ENCODE measurements at places on chromosomes 2 and 18.

DNA sequence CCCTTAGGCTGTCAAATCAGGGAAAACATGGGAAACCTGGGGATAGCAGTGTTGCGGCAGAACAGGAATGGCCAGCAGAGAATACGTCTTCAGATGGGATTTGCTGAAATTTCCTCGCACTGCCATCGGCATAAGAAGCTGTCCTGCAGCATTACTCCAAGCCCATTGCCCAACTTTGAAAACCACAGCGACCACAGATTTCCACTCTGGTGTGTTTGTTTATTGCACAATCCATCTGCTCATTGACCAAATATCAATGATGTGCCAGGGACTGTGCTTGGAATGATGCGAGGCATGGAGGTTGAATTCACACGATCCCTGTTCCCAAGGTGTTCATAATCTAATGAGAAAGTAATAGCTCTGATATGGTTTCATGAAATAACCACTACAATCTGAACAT is 383.3 kb upstream of the MYT1L start:
- peak; percentile 24 for DNase-seq

DNA sequence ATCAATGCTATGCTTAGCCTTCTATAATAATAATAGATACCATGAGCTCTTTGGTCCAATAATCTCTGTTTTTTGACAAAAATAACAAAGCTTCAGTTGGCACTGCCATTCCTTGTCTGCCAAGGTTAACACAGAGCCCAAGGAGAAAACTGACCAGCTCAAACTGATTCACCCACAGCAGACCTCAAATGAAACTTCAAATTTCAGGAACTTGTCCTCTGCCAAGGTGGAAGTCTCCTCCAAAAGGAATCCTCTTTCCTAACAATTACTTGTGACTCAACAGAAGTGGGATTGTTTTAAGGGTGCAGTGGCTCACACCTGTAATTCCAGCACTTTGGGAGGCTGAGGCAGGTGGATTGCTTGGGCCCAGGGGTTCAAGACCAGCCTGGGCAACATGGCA is 12.1 kb downstream of the AAK1 start:
- DNase-seq: no peak

- peak; percentile 65 for DNase-seq
Observed at GRCh38 chr2:6863792-6864191, 1.9 kb downstream of the CMPK2 start.

DNA sequence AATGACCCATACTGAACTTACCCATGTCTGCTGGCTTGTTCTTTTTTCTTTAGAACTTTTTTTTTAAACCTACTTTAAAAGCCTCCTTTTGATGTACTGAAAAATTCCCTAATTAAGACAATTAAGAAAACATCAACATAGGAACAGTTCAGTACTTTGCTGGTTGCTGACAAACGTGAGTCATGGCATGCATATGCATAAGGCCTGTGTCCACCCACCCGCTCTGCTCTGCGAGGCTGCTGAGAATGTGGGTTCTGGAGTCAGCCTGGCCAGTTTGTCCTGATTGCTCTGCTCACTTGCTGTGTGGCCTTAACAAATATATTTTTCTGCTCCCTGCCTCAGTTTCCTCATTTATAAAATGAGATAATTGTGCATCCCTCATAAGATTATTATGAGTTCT is 27.3 kb downstream of the LAMA3 start:
- DNase-seq: peak; percentile 21

DNA sequence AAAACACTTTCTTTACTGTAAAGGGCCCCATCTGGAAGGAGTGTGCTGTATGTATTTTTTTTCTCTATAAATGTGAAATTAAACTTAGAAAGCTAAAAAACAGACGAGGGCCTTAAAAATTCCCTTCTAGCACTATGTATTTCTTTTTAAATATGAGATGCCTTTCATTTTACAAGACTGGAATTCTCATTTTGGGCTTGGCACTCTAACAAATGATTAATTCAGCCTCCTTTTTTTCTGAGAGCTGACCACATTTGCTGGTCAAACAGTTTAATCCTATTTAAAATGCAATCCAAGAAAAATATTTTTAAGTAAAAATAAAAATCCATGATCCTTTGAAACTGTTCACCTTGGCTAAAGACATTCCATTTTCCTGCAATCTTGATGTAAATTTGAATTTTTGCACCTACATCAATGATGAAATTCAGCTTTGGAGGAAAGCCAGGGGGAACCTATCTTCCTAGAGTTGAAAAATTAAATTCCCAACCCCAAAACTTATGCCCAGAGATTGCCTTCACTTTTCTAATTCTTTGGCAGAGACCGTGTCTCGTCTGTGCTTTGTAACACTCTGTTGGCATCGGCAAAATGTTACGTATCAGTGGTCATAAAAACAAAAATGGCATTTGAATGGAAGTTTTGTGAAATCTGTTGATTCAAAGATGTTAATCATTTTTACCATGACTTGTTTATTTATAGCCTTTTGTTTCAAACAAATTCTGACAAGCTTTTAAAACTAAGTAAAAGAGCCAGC is 284.5 kb downstream of the ZNF521 start:
- no peak for DNase-seq

GRCh38 chr2:120204022-120204405 is 19.2 kb downstream of the TMEM185B start:
- no peak for DNase-seq

DNA sequence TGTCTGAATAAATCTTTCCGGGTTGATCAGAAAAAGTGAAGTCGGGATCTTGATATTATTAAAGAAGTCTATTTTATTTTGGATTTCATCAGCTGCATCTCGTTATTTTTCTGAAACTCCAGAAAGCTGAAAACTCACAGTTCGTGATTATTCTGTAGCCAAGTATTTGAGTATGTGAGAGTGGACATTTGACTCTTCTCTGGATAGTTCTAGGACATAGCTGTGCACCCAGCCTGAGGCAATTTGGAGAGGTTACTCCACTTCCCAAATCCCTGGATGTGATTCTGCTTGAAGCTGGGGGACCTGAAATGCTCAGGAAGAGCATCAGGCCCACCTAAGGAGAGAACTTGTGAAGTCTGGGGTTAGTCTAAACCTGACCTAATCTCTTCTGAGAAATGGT is 117.6 kb upstream of the PID1 start:
- no peak for DNase-seq

DNA sequence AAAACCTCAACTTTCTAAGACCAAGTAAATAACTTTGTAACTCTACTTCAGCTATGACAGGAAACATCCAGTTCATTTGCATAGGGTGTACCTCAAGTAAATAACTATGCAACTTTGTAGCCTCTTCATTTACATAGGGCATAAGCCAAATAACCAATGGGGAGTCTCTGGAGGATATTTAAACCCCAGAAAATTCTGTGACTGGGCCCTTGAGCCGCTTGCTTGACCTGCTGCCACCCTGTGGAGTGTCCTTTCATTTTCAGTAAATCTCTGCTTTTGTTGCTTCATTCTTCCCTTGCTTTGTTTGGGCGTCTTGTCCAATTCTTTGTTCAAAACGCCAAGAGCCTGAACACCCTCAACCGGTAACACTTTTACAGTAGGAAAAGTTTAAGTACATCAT is 1112.7 kb upstream of the NRXN1 start:
- no peak for DNase-seq

DNA sequence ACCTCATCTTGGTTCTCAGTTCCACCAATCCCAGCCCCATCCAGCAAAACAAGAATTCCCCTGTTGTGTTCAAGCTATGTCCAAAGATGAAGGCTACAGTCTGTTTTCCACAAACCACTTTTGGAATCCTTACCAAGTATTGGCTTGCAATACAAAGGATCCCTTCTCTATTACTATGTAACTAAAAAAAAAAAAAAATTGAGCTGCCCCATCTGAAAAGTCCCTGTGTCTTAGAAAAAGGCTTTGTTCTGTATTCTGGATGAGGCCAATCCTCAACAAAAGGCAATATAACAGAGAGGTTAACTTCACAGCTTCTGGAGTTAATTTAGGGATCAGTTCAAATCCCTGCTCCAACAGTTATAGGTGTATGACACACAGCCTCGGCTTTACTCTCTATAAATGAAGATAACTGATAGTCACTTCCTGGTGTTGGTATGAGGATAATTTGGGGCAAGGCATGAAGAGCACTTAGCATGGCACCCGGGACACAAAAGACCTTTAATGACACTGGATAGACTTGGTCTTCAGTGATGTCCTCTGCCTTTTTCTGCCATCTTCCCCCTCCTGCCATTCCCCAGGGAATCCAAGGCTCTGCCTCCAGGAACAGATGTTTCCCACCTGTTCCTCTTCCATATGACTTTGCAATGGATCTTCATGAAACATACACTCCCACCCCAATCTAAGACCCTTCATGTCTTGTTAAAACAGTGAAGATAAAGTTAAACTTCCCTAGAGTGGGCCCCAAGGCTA is 61.2 kb upstream of the ATL2 start:
- no peak for DNase-seq

DNA sequence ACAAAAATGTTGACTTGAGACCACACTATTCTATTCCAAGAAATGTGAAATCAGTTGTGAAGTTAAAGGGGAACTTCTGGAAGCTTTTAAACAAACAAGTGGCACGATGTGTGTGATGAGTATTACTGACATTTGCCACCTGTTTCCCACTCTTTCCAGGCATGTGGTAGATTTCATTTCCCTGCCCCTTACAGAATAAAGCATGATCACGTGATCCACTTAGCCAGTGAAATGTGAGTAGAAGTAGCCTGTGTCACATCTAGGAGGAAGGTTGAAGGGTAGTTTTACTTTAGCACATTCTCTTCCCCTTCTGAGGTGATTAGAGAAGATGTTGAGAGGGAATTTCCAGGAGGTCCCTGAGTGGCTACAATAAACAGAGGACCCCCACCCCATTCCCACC is 3.8 kb downstream of the COL4A4 start:
- DNase-seq: no peak

DNA sequence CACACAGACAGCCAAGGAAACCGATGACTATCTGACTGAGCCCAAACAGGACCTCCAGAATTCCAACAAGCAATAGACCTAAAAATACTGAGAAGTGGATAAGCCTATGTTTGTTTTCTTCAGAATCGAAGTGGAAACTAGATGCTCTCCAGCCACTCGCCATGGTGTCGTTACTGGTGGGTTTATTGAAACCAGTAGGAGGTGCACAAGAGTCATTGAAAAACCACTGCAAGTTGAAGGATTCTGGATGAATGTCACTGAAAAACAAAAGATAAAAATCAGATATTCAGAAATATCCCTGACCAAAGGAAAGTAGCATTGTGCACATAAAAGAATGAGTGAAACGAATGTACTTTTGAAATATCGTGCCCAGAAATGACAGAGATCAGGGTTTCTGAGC is 15.3 kb downstream of the TM4SF20 start:
- peak; percentile 62 for DNase-seq

GRCh38 chr18:64090876-64091275 is 58.0 kb downstream of the LINC00305 start:
- DNase-seq: no peak

DNA sequence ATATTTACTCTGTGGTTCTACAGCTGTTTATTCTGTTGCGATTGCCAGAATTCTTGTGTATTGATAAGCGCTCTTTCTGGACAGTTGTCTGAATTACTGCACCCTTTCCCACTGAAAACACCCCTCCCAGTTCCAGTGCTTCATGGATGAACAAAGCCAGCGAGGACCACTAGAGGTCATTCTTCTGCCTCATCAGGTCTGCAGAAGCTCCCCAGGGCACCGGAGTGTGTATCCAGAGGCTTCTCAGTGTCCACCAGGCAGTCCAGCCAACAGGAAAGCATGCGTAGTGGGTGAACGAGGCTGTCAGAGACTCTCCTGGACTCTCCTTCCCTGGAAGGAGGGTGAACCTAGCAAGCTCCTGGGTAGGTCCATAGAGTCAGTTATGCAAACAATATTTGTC is 40.6 kb upstream of the INHBB start:
- DNase-seq: no peak

- DNase-seq: no peak
Observed at GRCh38 chr2:109264595-109265328, 135.8 kb downstream of the SH3RF3 start.

Data from inflammatory macrophage treated with lipopolysaccharide for 1 hour (primary cell).